ENCODE measurements at places on chromosomes 1 and 21.

GRCh38 chr1:48889082-48889481 is 112.4 kb upstream of the BEND5 start:
- no peak for DNase-seq

DNA sequence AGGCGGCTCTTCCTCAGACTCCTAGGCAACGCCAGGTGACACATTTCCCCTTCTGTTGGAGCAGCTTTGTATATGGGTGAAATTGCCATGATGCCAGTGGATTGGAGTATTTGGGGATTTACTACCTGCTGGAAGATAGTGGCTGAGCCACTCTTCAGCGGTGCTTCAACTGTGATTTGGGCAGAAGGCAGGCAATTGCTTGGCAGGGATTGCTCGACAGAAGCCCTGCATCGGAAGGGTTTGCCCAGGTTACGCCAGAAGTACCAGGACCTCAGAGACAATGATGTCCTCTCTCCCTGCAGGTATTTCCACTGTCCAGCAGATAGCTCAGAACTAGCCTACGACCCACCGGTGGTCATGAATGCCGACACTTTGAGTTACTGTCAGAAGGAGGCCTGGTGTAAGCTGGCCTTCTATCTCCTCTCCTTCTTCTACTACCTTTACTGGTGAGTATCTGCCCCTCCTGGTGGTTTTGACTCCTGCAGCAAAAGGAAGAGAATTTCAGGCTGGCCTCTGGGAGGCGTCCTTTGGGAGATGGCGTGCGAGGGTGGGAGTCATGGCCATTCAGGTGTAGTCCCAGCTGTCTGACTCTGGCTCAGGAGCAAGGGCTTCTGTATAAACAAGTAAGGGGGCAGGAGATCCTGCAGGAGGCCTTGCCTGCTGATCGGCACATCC is 118.3 kb downstream of the CNIH3 start:
- DNase-seq: peak; percentile 16

DNA sequence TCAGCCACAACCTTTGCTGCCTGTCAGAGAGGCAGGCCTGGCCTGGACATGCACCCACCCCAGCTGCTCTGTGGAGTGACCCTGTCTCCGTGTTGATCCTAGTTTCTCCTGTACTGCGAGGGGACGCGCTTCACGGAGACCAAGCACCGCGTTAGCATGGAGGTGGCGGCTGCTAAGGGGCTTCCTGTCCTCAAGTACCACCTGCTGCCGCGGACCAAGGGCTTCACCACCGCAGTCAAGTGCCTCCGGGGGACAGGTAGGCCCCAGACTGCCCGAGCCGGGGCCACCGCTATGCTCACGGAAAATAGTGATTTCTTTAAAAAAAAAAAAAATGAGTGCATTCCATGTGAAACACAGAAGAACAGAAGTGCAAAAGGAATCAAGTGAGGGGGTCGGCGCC is 41.6 kb upstream of the TRAPPC10 start:
- no peak for DNase-seq

DNA sequence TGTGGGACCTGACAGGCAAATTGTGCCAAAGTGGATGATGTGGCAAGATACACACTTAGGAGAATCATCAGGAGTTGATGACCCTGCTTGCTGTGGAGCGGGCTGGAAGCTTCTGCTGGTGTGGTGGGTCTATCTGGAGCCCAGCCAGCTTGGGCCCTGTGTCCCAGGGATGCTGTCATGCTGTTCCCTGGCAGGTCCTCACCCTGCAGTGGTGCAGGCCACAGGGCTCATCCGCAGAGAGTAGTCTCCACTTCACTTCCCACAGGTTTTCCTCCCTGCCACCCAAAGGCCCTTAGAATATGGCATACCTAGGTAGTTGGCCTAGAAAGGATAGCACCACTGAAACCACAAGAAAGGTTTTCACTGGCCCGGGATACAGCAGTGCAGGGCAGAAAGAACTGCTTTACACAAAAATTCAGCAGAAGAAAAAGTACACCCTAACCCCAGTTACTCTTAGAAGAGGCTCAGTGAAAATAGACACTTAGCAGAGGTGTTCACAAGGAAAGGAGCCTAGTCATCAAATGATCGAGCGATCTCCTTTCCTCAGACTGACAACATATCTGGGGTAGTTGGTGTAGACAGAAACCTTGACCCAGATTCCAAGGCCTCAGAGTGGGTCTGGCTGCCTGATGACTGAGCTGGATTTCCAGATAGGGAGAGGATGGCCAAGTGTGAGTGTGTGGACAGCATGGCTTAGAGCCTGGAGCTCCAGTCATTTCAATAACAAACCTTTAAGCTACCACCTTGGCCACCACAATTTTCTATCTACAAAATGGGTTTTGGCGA is 1.3 kb upstream of the C1orf226 start:
- DNase-seq: no peak

DNA sequence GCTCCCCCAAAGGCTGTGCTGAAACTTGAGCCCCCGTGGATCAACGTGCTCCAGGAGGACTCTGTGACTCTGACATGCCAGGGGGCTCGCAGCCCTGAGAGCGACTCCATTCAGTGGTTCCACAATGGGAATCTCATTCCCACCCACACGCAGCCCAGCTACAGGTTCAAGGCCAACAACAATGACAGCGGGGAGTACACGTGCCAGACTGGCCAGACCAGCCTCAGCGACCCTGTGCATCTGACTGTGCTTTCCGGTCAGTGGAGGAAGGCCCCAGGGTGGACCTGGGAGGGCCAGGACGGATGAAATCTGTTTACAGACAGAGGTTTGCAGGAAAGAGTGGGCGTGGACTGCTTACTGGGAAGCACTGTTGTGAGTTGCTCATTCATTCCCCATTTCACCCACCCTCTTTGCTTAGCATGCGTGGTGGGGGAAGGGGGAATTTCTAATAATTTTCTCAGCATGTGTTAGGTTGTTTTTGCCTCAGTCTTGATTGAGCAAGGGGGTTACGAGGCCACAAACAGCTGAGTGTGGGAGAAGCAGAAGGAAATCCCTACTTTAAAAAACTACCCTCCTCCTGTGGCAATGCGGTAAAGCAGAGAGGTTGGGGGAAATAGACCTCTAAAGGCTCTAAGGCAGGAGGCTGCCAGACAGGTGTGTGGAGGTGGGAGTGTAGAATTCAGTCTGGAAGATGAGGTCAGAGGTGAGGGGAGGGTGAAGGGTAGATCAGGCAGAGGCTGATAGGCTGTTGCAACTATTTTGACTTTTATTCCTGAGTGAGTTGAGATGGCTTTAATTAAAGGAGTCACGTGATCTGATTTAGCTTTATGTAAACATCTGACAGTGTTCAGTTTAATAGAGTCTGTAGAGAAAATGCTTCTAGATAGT is 1.3 kb downstream of the FCGR2A start:
- DNase-seq: peak; percentile 20

DNA sequence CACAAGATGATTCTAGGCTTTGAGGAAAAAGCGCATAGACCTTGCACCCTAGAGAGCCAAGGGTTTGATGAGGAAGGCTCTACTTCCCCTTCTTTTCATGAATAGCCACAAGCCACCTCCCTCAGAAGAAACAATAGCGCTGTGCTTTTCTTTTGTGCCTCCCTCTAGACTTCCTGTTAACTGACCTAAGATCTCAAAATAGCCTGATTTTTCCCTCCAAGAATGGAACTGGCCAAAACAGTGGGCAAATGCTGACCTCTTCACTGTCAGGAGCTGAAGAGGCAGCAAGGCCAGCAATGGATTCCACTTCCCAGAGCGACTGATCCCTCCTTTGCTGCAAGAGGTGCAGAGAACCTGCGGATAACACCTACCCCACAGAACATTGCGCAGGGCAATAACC is 362.8 kb downstream of the KCNH1 start:
- no peak for DNase-seq

GRCh38 chr1:236468625-236469024 is 55.2 kb upstream of the LGALS8 start:
- no peak for DNase-seq

DNA sequence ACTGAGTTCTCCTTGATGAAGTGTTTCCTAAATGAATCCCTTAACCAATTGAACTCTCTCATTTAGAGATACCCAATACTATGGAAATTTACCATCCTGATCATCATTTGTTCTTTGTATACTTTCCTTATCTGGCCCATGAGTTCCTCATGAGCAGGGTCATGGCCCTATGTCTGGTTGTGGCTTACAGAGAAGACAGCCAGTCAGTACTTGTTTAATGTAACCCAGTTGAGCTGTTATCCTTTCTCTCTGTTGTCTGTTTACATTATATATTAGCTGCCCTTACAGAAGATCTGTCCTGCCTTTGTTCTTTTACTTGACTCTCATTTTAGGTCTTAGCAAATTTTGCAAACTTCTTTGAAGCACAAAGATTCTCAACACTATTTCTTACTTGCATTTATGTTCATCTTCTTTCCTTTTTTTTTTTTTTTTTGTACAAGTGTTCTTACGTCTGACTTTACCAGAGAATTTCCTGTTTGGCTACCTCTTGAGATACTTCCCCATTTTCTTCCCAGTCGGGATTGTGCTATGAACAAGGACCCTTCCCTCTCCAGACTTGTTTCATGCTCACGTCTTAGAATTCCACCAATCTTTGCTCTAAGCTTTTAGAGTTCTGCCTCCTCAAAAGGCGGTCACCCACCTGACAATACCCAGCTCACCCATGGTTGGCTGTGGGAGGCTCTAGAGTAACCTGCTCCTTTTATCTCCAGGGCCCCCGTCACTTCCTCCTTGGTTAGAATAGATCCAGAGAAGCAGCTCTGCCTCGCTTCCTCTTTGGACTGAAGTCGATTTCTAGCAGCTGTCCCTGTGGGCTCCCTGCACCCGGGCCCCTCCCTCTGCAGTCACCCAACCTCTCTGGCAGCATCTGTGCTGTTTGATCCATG is 53.6 kb upstream of the RUNX1 start:
- DNase-seq: no peak

- no peak for DNase-seq
Measured at GRCh38 chr21:44324854-44325107, 14.4 kb downstream of the CFAP410 start.

Measured in T47D (cell line).